GM03348 (cell line): ENCODE measurements at places on chromosomes 5 and 9.

- peak; percentile 22 for DNase-seq
These were observed 233.8 kb upstream of the TMEM161B start for GRCh38 chr5:88502179-88503040.

DNA sequence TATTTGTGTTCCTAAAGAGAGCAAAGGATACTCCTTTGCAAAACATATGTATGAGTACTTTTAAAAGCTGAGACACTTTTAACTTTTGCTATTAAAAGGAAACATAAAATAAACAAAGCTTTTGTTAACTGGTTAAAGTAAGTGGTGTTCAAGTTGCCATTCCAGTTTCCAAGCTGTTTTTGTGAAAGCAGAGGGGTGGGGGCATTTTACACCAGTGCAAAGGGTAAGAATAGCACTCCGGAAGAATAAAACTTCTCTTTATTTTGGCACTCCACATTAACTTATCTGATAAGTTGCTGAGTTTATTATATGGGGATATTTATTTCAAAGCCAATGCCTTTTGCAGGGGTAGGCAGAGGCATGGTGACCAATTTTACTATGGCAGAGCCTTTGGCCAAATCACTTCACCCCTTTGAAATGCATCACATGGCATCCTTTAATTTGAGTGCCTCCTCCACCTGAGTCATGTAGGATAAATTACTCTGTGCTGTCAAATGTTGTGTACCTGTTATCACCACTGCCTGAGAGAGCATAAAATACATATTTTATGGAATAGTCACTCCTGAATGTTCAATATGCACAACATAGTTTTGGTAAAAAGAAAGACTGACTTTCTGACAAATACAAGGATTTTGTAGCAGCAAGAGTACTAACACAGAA lies 62.9 kb downstream of the MLLT3 start:
- no peak for DNase-seq

DNA sequence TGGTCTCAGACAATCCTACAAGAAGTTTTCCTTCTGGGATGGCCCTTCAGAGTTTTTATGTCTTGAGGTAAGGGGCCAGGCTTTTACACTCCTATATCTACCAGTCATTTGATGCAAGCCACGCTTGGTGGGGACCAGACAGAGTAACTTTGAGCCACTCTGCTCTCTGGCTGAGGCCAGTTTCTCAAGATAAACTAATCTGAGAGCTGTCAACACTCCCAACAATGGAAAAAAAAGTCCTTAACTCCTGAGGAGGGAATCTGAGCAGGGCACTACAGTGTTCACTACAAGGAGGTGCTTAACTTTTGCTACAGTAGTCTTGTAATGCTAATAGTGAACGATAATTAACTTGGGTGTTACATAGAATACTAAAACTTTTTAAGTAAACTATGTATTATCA lies 62.7 kb downstream of the MRPS30 start:
- no peak for DNase-seq

- DNase-seq = no peak
These were observed 211.8 kb upstream of the C9orf72 start for GRCh38 chr9:27784847-27785713.

- DNase-seq = peak; percentile 54
These were observed 502.8 kb upstream of the PAPPA start for GRCh38 chr9:115650768-115651167.
